ENCODE measurements at places on chromosomes 6 and 20.

DNA sequence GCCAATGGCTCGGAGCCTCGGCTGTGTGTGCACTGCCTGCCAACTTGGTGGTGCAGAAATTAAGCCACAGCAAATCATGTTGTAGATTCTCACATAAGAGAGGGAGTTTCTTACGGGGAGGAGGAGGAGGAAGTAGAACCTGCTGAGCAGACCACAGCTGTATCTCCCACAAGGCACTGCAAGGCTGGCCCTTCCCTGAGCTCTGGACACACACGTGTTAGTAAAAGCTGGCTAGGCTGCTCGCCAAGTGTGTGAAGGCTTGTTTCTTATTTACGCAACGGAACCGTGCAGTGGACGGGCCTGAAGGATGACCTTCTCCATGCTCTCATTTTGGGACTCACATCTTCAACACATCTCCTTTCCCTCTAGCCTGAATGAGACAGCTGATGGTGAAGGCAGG lies 15.7 kb upstream of the QKI start:
- DNase-seq, result no peak

DNA sequence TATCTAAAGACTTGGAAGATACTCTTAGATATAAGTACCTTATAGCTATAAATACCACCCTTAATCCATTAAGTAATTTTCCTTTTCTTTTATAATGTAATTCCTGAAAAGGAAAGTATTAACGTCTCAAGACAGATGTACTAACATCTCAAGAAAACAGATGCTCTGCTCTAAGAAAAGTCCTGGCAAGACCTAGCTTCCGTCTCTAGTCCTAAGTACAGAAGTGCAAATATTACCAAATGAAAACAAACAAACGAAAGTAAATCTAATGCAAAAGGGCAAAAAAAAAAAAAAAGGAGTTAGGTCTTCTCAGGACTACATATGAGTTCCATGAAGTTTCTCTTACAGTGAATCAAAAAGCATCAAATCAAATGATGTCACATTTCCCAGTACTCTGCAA lies 106.8 kb upstream of the PDE10A start:
- no peak for DNase-seq

- no peak for DNase-seq
Measured at GRCh38 chr6:145427232-145427631, 308.1 kb downstream of the EPM2A start.

- no peak for DNase-seq
Measured at GRCh38 chr6:99219788-99220187, 129.7 kb downstream of the FAXC start.

- DNase-seq, result no peak
Measured at GRCh38 chr6:1770435-1770843, 160.7 kb downstream of the FOXC1 start.

DNA sequence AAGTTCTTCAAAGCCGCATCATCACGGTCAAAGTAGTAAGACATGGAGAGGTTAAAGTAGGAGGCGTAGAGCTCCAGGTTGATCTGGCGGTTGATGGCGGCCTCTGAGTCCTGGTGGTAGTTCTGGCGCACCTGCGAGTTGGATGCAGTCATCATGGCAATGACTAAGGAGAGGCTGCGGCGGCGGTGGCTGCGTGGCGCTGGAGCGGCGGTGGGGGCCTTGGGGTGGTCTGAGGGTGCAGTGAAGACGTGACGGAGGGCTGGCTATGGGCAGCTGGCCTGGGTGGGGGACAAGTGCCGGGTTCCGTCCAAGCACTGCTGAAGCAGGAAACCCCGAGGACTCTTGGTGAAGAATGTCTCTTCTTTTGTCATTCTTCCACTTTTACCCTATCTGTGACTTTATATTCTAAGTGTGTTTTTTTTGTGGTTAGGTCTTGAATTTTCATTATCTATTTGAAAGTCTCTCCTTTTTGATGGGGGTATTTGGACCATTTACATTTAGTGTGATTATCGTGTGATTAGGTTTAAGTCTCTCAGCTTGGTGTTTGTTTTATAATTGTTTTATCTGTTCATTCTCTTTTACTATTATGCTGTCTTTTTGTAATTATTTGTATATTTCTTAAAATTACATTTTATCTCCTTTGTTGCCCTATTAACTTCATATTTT lies 94.6 kb downstream of the TFAP2B start:
- no peak for DNase-seq

- DNase-seq, result no peak
Measured at GRCh38 chr6:43376551-43376981, 7.1 kb upstream of the ZNF318 start.

- DNase-seq, result no peak
Measured at GRCh38 chr20:24738981-24739633, 210.0 kb upstream of the CST7 start.

- DNase-seq, result no peak
Measured at GRCh38 chr6:131060311-131060710, 2.7 kb downstream of the EPB41L2 start.

DNA sequence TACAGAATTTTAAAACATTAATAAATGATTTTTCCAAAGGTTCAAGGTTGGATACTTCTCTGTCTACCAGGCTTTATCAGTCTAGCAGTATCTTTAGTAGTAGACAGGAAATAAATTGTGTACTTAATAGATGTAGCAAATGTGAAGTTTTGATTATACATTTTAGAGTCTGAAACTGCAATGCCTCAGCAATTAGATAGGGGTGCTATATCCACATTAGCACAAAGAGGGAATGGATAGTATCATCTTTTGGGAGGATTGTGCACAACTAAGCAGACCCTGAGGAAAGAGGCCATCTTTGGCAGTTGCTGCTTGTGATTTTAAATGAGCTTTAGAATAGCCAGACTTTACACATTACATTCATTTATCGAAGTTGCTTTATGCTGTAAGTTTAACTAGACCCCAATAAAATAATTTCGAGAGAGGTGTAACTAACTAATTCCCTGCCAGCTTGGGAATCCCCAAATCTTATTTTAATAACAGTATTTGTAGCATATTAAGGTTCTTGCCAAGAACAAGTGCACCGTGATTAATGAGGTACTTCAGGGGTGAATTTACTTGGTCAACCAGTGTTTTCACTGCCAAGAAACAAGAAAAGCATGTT lies 2.8 kb downstream of the KCNQ5 start:
- no peak for DNase-seq

DNA sequence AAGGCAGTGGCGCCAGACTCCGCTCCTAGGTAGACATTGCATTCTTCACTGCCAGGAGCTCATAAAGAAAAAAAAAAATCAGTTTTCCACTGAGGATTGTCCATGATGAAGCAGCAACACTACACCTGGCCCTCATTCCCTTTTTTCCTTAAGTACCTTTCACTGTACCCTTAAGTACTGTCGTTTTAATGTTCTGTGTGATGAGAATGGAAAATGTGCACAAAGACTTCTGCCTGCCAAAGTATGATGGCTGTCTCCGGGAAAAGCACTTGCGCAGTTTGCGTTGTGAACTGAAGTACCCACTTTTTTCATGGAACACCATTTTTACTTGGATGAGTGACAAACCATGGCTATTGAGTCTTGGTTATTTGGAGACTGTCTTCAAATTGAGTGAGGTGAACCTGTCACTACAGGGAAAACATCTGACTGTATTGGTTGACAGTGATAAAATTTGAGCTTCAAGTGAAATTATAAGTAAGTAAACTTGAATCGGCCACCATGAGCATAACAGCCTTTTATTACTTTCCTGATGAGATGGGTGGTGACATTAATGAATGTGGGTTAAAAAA lies 104.8 kb downstream of the NCOA3 start:
- no peak for DNase-seq

GRCh38 chr6:115969930-115970273 lies 90.8 kb downstream of the FRK start:
- no peak for DNase-seq

DNA sequence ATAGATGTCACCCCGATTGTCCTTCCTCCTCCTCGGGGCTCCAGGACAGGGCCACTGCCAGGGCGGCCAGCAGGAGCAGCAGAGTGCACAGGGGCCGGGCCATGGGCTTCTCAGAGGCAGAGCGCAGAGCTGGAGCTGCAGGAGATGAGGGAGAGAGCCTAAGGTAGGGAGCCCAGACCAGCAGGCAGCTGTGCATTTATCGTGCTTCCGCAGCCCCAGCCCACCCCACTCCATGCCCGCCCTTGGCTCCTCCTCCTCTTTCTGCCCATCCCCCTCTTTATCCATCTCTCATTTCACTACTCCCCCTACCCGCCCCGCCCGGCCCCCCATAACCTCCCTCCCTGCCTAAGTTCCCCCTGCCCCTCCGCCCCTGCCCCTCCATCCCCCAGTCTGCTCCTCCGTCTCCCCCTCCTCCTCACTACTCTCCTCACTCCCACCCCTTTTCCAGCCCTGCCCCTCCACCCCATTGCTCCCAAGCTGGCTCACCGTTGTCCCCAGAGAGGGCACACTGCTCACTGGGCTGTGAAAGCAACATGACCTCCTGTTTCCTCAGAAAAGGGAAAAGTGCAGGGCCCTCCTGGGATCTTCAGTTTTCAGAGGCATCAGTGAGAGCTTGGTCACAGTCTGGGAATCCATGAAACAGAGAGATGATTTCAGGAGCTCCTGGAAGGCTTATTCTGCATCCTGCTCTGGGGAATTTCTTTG lies 25.5 kb upstream of the CST1 start:
- DNase-seq, result no peak

GRCh38 chr6:70841112-70841511 lies 115.7 kb downstream of the B3GAT2 start:
- no peak for DNase-seq

DNA sequence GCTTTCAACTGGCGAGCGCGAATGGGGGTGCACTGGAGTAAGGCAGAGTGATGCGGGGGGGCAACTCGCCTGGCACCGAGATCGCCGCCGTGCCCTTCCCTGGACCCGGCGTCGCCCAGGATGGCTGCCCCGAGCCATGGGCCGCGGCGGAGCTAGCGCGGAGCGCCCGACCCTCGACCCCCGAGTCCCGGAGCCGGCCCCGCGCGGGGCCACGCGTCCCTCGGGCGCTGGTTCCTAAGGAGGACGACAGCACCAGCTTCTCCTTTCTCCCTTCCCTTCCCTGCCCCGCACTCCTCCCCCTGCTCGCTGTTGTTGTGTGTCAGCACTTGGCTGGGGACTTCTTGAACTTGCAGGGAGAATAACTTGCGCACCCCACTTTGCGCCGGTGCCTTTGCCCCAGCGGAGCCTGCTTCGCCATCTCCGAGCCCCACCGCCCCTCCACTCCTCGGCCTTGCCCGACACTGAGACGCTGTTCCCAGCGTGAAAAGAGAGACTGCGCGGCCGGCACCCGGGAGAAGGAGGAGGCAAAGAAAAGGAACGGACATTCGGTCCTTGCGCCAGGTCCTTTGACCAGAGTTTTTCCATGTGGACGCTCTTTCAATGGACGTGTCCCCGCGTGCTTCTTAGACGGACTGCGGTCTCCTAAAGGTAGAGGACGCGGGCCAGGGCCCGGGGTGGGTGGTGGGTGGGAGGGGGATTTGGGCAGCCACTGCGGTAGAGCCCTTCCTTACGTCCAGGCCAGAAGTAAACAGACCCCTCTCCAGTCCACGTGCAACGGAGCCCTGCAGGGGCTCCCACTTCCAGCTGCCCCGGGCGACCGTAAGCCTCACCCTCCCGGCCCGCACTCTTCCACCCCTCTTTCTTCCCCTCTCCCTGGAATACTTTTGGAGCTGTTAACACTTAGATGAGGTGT lies 998 bp downstream of the BMP2 start:
- no peak for DNase-seq

- no peak for DNase-seq
Measured at GRCh38 chr6:18457065-18457737, 70.1 kb downstream of the RNF144B start.

- no peak for DNase-seq
Measured at GRCh38 chr6:46042355-46042999, 26.8 kb upstream of the CLIC5 start.

GRCh38 chr6:63478734-63479133 lies 93.5 kb upstream of the LOC128125822 start:
- no peak for DNase-seq

DNA sequence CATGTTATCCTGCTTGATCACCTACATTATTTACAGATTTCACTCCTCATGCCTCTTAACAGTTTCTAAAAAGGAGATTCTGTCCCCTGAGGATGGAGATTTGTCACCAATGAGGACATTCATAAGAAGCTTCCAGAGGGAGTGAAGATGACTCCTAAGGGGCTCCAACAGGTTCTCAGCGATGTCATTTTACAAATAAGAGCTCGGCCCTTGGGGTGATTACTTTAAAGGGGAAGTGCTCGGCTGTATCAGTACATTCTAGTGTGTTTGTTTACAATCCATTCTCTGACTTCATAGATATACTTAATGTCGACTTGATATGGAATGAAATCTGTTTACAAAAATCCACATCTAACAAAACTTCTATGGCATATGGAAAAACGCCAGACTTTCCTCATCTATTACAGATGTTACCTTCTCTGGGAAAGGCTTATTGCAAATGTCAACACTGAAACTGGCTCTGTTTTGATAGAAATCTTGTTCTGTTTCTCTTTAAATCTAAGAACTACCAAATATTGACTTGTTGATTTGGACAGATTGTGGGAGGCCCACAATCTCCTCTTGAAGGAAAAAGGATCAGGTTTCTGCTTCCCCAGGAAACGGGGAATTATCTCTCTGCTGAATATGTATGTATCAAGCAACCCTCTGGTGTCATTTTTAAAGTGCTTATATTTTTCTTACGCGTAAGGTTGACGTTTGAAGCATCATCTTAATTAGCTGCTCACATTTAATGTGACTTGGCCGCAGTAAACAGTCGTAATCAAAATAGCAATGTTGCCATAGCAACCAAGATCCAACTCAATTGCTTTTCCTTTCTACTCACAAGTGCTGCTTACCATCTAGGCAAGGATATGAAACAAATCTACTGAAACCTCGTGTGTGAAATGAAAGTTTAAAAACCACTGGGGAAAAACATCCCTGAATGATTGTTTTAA lies 95.7 kb downstream of the SHLD1 start:
- DNase-seq, result no peak

GRCh38 chr6:90168693-90169131 lies 127.9 kb downstream of the BACH2 start:
- DNase-seq, result no peak

DNA sequence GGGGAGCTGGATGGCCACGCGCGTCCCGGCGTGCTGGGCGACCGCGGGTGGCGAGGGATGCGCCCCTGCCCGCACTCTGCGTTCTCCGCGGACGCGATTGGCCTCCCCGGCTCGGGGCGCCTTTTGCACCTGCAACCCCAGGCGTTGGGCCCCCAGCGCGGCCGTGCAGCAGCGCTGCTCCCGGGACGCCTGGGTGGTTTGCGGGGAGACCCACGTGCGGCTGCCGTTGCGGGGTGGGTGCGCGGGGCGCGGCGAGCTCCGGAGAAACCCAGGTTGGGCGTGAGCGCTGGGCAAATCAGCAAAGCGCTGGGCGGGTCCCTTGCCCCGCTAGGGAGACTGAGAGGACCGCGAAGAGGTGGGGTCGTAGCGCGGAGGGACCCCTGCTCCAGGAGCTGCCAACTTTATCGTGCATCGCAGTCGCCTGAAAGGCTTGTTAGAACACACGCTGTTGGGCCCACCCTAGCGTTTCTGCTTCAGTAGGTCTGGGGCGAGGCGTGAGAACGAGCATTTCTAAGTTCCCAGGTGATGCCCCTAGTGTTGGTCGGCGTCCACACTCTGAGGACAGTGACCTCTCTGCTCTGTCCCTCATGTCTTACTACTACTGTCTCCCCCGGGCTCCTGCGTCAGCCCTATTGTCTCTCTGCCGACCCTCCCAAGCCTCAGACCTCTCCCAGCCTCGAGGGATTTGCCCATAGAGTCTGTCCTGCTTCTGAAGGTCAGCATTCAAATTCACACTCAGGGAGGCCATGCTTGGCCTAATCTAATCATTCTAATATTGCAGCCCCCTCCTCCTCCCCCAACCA lies 538 bp upstream of the ZFP64 start:
- peak; percentile 51 for DNase-seq

All from naive thymus-derived CD4-positive, alpha-beta T cell (primary cell).